ENCODE measurements at places on chromosomes 1 and 21.

DNA sequence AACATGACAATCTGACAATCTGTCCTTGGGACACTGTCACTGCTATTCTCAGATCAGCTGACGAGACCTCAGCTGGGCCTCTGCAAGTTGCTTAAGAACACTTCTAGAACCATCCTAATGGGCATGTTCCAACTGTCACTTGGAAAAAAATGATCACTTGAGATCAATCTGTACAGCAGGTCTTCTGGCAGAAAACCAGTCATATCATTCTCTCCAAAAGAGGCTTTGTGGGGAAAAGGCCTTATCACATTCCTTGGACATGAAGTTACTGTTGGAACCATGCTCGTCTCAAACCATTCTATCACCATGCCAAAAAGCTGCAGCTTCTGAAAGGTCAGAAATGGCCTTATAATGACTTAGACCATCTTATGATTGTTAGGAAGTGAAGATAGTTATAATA, 744.2 kb downstream of the USP25 start:
- no peak for DNase-seq

DNA sequence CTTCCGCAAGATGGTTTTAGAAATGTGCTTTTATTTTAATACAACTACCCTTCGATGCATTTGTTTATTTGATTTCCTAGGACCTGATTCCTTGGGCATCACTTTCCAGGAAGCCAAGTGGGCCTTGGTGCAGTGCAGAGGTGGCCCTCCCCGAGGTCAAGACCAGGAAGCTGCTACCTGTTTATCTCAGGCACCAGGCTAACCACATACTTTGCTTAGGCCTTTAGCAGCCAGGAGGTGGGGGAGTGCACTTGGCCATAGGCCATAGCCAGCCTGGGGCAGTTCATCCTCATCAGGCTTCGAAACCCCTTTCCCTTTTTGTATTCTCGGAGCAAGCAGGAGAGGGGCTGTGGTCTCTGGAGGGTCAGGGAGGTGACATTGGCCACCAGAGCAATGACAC, 45.4 kb downstream of the SMYD2 start:
- DNase-seq = no peak

DNA sequence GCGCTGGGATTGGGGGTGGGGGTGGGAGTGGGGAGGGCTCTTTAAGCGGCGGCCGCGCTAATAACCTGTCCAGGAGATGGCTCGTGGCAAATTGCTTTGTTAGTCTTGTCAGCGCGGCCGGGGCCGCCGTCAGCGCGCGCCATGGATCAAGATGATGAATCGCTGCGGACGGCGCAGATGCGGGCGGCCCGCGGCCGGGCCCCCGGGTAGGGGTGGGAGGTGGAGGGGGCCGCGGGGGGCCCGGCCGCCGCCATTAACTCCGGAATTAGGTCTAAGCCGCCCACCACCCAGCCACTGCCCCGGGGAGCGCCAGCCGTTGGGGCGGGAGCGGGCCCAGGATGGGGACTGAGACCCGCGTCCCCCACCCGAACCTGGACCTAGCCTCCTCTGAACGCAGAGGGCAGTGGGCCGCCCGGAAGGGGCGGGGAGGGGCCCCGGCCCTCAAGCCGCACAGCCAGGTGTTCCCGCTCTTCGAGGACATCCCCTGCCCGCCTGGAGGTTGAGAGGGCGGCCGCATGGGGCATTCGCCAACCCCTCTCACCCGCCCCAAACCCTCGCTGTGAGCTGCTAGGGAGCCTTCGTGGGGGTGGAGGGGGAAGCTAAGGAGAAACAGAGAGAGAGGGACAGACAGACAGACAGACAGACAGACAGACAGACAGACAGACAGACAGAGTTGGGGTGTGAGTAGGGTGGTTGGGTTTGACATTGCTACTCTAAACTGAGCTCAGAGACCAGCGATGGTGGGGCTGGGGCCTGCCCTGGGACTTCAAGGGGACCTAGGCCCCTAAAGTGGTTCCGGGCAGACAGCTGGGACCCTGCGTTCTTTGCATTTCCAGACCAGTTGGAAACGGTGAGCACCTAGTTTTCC, 3.8 kb upstream of the DMBX1 start:
- DNase-seq = no peak

DNA sequence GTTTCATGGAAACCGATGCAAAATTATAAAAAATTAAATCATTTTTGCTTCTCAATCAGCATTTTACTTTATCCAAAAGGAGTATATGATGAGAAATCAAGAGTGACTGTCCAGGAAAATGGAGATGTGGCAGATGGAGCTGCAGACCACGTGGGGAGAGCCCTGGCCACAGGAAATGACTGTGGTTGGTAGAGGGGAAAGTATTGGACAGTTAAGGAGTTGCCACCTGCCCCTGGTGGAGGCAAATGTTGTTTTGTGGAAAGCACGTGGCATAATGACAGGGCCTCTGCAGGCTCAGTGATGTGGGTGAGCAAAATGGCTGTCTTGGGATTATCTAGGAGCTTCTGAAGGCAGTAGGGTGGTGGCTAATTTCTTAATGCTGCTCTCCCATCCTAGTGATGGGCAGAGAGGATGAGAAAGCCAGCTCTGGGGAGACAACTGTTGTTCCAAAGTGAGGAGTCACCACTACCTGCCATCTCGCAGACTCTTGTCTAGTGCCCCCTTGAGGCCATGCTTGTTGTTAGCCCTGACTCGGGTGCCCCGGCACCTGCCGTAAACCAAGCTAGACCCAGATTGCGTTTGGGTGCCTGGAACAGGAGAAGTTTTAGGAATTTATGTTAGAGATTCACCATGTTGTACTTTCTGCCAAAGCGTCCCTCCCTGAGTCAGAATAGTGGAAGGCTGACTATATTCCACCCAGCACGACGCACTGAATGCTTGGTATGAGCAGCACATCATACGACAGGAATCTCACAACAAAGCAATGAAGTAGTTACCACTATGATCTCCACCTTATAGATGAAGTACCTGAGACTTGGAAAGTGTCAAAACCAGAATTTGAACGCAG, 144.0 kb downstream of the ROR1 start:
- DNase-seq = peak; percentile 55

DNA sequence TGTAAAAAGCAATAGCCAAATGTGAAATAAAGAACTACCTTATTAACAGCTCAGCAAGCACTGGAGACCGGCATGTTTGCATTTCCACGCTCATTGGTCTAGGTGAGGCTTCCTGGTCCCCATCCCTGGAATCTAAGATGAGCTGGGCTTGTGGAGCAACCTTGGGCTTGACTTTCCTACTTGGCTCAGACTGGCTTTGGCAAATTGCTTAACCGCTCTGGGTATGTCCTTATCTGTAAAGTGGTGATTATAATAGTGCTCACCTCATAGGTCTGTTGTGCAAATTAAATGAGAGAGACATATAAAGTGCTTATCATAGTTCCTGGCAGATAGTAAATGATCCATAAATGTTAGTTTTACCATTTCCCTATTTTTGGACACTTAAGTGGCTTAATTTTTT, 49.4 kb upstream of the CACNA1E start:
- DNase-seq = no peak

Measured in activated CD8-positive, alpha-beta memory T cell treated with anti-CD3 and anti-CD28 coated beads, Interleukin-2, amount 50 U/mL, for 48 hours (primary cell).